ENCODE measurements at places on chromosomes 5 and 9.

GRCh38 chr9:97904725-97905124, 17.6 kb downstream of the TRMO start:
- DNase-seq, result no peak

- no peak for DNase-seq
Measured at GRCh38 chr5:24026288-24026687, 518.9 kb downstream of the PRDM9 start.

DNA sequence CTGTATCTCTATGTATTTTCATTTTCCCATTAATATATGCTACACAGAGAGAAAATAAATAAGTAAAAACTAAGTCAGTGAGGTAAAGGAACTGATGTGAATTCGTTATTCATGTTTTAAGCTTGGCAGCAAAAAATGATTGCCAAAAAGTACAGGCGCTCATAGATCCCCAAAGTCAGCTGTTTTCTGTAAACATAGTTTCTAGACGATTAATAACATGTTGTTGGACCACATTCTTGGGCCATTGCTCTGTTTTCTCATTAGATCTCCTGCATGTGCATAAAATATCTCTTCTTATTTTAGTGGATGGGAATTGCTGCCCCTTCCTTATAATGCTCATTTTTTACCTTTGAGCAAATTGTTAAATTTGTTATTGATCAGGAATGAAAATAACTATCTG, 215.2 kb downstream of the TLE1 start:
- DNase-seq, result no peak

DNA sequence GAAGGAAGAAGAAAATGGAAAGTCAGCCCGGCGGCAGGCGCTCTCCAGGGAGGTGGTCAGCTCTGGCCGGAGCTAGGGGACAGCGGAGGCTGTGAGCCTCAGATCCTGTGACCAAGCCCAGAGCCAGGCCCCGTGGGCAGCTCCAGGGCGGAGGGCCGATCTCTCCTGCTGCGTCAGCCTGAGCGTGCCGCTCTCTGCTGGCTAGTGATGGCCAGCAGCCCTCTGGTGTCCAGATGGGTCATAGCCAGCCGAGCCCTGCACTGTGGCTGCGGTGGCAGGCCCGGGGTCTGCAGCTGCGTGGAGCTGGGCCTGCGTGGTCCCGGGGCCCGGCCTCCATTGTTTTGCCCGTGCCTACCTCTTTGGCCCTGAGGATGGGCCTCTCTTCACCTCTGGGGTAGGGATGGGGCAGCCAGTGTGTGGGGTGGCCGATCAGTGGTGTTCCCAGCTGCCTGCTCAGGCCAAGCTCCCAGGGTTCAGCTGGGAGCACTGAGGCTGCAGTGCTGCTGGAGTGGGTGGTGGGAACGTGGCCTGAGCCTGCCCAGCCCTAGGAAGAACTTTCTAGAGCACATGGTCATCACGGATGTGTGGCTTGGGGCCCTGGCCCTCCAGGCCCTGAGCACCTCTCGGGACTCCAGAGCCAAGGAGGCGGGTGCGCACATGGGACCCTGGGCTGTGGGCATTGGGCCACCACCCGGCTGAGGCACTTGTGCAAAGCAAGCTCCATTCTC, 17.1 kb upstream of the NRARP start:
- DNase-seq, result no peak

- DNase-seq, result no peak
Measured at GRCh38 chr9:130010151-130010988, 32.6 kb downstream of the FNBP1 start.

GRCh38 chr9:126097679-126098078, 228.9 kb upstream of the MVB12B start:
- no peak for DNase-seq

GRCh38 chr5:157214861-157215513, 34.3 kb downstream of the ITK start:
- no peak for DNase-seq

- DNase-seq, result no peak
Measured at GRCh38 chr9:130825351-130825651, 9.8 kb upstream of the ABL1 start.

DNA sequence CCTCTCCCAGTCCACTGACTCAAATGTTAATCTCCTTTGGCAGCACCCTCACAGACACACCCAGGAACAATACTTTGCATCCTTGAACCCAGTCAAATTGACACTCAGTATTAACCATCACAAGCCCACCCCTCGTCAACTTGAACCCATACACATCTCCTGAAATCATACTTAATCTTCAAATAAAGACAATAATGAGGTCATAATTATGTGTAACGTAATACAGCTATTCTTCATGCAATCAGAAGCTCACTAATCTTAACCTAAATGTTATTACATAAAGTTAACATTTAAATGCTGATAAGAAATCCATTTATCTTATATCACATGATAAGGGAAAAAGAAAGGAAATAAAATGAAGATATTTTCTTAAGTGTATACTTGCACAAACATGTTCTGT, 65.2 kb downstream of the PPIC start:
- DNase-seq, result no peak

DNA sequence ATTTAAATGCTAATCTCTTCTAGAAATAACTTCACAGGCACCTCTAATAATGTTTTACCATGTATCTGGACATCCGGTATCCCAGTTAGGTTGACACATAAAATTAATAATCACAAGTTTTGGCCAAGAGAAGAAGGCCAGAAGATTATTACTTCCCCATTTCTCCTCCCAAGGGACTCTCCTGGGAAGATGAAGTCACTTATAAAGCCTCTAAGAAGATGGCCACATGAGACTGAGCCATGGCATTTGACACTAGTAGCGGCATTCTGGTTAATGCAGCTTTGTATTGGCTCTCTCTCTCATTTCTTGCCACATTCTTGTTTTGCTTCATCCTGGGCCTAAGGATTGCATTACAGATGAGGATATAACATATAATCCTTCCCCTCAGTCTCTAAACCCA, 34.5 kb upstream of the RASA1 start:
- DNase-seq, result peak; percentile 9

DNA sequence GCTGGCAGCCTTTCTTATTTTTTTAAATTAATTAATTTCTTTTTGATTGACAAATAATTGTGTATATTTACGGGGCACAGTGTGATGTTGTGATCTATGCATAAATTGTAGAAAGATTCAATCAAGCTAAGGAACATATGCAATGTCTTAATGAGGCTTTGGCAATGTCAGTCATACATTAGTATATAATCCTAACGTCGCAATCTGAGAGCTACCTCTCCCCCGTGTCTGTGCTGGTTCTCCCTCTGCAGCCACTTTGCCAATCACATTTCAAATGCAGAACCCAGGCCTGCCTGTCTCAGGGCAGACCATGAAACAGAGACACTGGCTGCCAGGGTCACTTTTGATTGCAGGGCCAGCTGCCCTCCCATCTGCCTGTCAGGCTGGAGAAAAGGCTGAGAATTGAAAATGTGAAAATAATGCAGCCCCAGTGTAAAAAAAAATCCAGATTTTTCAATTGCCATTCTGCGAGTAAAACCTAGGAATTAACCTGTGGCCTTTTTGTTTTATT, 56.3 kb downstream of the SLC24A2 start:
- DNase-seq, result no peak

GRCh38 chr9:36207016-36207415, 16.3 kb downstream of the CLTA start:
- DNase-seq, result peak; percentile 25

- peak; percentile 65 for DNase-seq
Measured at GRCh38 chr5:160133071-160133917, 14.0 kb upstream of the PWWP2A start.

DNA sequence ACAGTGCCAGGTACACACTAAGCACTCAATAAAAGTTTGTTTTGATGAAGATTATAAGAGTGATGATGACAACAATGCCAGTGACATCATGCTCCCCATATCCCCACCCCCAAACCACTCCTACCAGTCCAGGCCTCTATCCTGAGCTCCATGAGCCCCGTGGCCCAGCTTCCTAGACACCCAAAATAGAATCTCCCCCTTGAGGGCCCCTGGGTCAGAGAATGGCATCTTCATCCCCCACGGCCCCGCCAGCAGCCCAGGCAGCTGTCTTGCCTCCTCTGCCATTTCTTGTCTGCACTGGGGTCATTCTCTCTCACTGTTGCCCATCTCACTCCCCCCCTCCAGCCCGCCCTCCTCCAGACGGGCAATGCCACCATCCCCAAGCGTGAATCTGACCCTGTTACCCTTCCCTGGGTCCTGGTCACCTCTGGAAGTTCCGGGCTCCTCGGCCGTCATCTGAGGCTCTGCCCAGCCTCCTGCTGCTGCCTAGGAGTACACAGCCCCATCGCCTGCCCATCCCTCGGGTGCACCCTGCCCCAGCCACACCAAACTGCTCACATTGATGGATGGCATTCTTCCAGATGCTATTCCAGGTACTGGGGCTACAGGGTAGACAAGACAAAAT, 76.8 kb upstream of the LMX1B start:
- DNase-seq, result no peak

- no peak for DNase-seq
Measured at GRCh38 chr9:30411571-30411970, 1972.9 kb upstream of the ACO1 start.

GRCh38 chr9:115015018-115015635, 84.7 kb upstream of the TNFSF8 start:
- peak; percentile 76 for DNase-seq

- DNase-seq, result peak; percentile 53
Measured at GRCh38 chr9:98707166-98708102, 1.3 kb downstream of the GABBR2 start.

GRCh38 chr5:122412966-122413365, 100.9 kb downstream of the SNCAIP start:
- DNase-seq, result no peak

- peak; percentile 56 for DNase-seq
Measured at GRCh38 chr5:131538177-131538593, 96.8 kb downstream of the RAPGEF6 start.

GRCh38 chr5:29878599-29878998, 1314.9 kb upstream of the CDH6 start:
- DNase-seq, result no peak

DNA sequence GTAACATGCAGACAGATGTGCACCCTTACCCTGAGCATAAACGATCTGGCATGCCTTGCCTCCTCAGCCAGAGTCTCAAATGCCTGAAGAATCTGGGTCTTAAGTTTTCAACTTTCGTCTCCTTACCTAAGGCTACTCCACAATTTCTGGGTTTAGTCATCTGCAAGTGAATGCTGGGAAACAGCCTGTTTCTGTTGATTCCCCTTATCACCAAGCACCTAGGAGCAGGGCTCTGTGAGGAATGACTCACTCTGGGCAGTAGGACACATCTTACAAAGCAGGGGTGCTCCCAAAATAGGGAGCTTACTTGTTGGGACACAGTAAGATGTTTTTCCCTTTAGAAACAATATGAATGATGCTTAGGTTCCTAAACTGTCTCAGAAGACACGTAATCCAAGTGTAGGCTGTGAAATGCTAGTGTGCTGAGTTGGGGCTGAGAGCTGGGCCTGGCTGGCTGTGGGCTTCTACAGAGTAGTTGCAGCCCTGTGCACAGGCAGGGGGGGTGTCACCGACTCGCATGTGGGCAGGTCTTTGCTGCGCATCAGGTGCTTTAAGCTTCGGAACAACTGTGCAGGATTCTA, 58.0 kb downstream of the DAP start:
- DNase-seq, result no peak

DNA sequence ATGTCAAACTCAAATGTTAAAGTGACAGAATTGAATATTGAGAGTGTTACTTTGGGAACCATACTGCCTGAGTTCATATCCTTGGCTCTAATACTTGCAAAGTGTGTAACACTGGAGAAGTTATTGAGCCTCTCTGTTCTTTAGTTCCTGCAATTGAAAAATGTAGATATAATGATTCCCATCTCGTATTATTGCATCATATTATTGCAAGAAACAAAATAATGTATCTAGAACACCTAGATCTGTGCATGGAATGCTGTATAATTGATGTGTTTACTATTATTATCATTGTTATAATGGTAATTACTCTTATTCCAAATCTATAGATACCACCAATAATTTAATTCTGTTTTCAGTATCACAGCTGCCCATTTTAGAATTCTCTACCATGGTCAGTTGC, 310.3 kb downstream of the GABRG2 start:
- no peak for DNase-seq

All from fibroblast of skin of scalp (primary cell).